Tibial nerve (tissue), 4 donors: ENCODE measurements at places on chromosomes 2 and 18.

DNA sequence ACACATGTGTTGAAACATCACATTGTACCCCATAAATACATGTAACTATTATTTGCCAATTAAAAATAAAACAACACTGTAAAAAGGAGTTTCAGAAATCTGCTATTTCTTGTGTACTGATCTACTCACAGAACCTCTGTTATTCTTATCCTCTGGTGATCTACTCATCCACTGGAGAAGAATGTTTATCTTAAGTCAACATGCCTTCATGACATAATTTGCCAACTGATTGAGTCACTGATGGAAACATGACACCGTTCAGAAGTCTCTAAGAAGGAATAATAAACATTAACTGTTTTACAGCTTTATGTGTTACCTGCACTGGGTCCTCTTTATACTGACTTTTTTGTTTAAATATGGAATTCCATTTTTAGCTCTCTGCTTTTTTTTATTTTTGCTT is 555.2 kb downstream of the DCDC2C start:
- no peak for DNase-seq

DNA sequence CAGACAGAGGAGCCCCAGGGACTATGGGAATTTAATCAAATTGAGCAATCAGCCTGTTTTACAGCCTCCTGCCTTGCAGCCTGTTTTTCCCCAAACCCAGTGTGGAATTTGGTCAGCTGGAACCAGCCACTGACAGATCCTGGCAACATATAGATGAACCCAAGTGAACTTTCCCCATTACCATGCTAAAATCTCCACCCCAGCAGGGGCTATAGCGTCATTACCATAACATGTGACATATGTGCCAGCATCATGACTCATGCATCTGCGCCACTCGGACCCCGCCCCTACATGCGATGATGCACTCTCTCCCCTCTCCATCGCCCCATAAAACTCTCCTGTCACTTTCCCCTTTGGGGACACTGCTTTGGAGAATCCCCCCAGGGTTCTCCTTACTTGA is 17.3 kb upstream of the FEZ2 start:
- DNase-seq: no peak

- DNase-seq: no peak
These were observed 138.1 kb downstream of the SETBP1 start for GRCh38 chr18:44818668-44819403.

GRCh38 chr2:218885981-218886947 is 5.6 kb downstream of the WNT10A start:
- DNase-seq: no peak

DNA sequence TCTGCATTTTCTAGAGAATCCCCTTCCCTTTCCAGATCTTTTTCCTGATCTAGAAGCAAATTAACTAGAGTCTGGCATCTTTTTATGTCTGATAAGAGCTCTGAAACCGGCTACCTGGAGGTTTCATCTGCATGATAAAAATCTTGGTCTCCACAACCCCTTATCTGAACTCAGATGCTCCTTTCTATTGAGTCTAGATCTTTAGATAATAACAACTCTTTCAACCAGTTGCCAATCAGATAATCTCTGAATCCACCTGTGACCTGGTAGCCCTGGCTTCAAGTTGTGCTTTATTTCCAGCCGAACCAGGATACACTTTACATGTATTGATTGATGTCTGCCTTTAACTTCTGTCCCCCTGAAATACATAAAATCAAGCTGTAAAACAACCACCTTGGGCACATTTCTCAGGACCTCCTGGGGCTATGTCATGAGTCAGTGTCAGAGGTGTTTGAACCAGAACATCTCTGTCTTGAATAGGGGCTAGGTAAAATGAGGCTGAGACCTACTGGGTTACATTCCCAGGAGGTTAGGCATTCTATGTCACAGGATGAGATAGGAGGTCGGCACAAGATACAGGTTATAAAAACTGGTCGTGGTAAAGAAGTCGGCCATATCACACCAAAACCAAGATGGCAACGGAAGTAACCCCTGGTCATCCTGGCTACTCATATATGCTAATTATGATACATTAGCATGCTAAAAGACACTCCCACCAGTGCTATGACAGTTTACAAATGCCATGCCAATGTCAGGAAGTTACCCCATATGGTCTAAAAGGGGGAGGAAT is 20.8 kb downstream of the RALBP1 start:
- DNase-seq: no peak
